T-helper 9 cell (primary cell): ENCODE measurements at places on chromosomes 2 and 18.

DNA sequence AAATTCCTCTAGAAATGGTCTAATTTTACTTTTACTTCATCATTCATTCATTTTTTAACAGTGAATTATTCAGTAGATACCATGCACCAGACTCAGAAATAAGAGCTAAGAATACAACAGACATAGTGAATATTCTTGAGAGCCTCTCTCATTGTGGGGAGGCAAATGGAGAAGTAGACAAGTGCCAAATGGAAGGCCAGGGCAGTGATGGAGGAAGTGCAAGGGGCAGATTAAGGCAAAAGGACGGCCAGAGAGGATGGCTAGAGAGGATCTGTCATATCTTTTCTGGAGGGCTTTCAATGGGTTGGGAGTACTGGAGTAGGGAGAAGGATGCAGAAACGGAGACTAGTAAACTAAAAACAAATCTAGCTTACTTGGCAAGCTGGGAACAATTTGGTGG is 19.0 kb upstream of the RMDN2 start:
- DNase-seq, result no peak

GRCh38 chr2:50333529-50334228 is 698.3 kb downstream of the NRXN1 start:
- DNase-seq, result no peak

DNA sequence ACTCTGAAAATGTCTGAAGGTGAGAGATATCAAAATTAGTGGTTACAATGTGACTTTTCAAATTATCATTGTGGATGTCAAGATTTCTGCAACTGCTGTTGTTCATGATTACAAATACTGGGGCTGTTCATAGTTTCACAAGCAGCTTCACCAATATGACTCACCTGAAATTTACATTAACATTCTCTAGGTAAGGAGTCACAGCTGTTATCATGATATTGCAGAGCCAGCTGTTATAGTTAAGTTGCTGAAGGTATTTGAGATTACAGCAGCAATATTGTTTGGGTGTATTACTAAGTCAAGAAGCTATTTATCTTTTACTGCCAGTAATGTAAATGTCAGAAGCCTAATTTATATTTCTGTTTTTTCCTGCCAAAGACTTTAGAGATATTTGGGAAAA is 140.0 kb downstream of the MC4R start:
- DNase-seq, result no peak

- DNase-seq, result no peak
These were observed 275.3 kb upstream of the UBE2E3 start for GRCh38 chr2:180705122-180705521.

DNA sequence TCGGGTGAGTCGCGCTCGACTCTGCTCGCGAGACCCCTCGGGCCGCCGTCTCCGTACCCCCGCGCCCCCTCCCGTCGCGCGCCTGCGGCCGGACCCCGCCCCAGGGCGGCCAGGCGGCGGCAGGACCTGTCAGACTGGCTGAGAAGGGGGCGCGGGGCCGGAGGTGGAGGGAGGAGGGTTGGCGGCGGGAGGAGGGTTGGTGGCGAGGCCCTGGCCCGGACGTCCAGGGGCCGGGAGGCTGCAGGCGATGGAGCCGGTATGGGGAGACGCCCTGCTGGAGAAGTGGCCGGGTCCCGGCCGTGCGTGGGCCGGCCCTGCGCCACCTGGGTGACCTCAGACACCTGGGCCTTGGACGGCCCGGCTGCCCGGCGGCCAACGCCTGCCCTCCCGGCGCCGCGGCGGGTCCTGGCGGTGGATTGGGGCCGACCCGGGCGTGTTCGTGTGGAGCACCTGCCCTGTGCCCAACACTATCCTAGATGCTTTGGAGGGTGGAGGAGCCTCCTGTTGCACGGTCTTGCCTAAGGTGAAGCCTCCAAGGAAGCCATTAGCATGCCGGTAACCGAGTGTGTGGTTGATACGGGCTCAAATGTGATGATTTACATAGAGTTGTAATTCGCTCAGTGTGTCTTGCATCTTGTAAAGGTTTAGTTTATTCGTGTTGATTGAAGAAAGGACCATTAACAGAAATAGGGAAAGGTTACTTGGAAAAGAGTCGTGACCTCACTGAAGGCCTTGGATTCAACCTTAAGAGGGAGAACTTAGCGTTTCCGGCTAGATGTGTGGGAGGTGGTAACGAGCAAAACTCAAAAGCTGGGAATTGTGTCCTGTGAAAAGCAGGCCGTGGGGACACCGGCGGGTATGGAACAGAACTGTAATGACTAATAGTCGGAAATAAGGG is 550 bp downstream of the MYL12B start:
- peak; percentile 20 for DNase-seq

DNA sequence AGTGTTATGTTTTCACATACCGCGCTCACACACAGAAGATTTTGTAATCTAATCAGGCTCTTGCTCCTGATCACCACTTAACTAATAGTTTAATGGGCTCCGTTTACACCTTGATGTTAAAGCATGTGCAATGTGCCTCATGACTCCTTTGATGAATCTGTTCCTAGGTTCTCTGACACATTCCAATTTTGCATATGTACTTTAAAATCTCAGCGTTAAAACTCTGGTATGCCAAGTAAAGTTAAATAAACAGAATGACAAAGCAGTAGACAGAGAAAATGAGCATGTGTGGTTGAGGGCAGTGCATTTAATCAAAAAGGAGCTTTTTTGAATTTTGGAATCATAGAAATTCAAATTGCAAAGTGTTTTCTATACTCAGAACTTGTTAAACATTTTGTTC is 96.4 kb downstream of the TCF4 start:
- DNase-seq, result no peak

DNA sequence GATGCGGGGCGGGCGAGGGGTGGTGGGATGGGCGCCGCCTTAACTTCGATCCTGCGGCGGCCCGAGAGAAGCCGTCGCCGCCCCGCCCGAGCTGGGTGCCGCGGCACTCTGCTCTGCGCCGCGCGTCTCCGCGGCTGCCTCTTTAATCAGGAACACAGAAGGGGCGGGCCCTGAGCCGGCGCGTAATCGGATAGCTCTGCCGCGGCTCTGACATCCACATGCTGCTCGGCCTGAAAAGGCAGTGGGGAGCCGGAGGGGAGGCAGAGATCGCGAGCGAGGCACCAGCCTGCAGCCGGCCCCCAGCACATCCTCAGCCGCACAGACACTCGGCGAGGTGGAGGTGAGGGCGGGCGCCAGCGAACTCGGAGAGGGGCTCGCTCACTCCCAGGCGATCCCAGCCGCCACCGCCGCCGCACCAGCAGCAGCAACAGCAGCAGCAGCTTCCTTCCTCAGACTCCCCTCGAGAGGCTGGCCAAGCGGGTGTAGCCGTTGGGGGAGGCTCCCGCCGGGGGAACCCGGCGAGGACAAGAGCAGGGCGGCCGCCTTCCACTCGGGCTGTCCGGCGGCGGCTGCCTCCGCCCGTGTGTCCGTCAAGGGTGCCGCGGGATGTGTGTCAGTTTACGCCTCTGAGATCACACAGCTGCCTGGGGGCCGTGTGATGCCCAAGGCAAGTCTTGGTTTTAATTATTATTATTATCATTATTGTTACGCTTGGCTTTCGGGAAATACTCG is at the start of gene NRP2:
NRP2 (plus strand) TSS at position 263 of the 732 bp plus-strand sequence. CDS start 790 bp downstream, outside the sequence.
- DNase-seq, result peak; percentile 6

GRCh38 chr2:180507028-180507427 is 473.4 kb upstream of the UBE2E3 start:
- no peak for DNase-seq

DNA sequence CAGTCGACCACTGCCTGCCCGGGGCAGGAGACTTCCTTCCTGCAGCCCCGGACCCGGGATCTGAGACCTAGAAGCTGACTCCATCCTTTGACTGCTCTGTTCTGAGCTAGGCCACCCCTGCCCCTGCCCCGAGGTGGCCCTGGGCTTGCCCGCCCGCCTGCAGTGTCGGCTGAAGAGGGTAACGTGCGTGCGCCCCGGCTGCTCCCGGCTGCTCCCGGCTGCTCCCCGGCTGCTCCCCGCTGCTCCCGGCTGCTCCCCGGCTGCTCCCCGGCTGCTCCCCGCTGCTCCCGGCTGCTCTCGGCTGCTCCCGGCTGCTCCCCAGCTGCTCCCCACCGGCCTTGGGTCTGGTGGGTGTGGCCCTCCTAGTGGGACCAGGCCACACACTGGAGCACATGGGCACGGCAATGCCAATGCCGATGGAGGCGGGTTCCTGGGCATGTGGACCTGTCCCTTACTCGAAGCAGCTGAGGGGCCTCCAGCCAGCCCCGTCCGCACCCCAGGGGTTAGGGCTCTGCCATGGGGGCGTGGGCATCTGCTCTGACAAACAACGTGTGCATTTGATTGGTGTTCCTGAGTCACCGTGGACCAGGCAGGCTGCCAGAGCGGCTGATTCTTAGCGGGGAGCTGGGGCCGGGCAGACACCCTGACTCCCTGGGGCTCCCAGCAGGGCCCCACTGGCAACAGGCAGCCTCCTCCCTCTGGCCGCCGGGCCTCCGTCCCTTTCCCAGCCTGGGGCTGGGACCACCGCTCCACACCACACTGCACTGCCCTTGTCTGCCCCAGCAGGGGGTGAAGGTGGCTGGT is 2.0 kb upstream of the GAL3ST2 start:
- DNase-seq, result no peak

DNA sequence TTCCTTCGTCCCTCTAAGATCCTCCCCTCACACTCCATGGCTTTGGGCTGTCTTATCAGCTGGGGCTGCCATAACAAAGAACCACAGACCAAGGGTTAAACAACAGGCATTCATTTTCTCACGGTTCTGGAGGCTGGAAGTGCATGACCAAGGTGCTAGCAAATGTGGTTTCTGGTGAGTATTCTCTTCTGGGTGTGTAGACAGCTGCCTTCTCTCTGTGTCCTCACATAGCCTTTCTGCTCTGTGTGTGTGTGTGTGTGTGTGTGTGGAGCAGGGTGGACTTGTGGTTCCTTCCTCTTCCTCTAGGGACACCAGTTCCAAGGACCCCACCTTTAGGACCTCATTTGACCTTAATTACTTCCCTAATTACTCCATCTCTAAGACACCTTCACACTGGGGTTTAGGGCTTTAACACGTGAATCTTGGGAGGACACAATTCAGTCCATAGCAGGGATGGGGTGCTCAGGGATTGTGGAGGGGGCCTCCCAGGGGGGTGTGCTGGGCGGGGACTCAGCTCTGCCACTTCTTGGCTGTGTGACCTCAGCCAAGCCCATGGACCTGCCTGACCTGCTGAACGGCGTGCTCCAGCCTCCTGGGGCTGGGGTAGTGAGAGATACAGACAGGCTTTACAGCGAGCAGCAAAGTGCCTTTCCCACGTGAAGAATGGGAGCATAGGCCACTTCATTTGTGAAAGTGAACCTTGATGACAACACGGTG is 38.0 kb downstream of the ACKR3 start:
- no peak for DNase-seq

- DNase-seq, result no peak
These were observed 151.1 kb downstream of the MBP start for GRCh38 chr18:76981396-76981968.

DNA sequence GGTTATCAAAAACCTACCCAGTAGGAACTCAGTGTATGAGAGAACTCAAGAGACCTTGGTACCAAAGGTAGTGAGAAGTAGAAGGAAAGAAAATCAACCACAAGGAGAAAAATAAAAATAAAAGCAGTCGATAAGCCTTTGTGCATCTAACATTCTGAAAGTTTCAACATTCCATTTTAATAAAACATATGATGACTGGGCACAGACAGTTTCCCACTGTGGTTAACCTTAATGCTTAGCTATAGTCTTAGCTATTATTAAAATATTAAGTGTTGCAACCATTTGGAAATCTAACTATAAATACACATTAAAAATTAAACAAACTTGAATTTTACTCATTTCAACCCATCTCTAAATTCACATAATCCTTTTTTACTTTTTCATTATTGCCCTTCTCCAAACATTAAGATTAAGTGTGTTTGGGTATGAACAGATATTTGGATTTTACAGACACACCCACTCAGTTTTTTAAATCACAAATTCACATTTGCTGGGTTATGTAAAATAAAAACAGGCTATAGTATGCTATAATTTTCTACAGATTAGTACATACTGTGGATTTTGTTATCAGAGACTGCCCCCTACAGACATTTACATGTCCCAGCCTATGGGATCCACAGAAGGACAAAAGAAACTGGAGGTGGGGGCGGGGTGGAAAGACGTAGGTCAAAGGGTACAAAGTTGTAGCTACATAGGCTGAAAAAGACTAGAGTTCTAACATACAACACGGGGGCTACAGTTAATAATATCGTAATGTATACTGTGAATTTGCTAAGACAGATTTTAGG is 32.8 kb downstream of the SRBD1 start:
- DNase-seq, result no peak

DNA sequence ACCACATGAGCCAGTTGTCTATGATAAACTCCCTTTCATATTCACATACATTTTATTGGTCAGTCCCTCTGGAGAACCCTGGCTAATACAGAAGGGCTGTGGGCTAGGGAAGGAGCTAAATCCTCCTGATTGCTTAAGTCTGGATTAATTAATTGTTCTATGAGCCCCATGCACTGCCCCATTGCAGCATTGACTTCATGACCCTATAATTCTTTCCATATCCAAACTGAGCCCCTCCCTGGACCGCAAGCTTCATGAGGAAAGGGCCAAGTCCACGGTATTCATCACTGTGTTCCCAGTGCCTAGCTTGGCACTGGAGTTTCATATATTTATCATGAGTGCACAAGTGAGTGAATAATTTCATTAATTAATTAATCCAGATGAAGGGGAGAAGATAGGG is 124.0 kb downstream of the MBD2 start:
- DNase-seq, result no peak

GRCh38 chr2:149044500-149044899 is 6.0 kb downstream of the LYPD6B start:
- no peak for DNase-seq

DNA sequence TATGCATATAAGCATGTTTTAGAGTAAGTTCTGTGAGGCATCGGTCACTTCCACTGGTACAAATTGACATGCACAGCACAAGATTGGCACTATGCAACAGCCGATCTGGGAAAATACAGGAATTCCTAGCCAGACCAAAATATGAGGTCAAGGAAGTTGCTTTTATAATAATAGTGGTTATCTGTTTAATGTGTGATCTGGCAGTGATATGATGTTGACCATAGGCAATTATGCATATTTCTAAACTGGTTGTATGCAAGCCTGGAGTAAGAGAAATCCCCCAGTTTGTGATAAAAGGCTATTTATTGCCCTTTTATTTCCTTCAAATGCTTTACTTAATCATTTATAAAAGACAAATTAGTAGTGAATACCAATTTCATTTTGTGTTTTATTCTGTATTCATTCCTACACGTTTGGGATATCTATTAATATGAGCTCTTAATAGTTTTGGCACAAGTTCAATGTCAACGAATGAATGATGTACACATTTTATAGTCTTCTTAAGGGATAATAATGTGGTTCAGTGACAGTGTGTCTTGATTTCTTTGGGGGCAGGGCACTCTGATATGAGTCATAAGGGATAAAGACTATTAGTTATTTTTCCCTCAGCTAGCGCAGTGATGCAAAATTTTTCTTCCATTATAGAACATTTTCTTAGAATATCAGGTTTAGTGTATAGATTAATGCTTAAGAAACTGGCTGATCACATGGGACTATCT is 34.7 kb upstream of the ZEB2 start:
- no peak for DNase-seq
